ENCODE measurements at places on chromosomes 12 and 14. TPM values are rescaled to one million over a fixed set of nuclear protein-coding genes. Genes with fewer than 3 reads are reported as not detected.

Gene OVCH1
- total RNA-seq: not detected

Gene CLEC6A
- not detected for total RNA-seq

Gene CLEC14A
- not detected for total RNA-seq

Gene ZNF268
- total RNA-seq: 1.4 TPM

Gene SLC17A8
- total RNA-seq: not detected

Gene PYGL
- total RNA-seq: 32.5 TPM

Gene OTUB2
- total RNA-seq: 0.81 TPM

Gene ST8SIA1
- total RNA-seq: not detected

DNA sequence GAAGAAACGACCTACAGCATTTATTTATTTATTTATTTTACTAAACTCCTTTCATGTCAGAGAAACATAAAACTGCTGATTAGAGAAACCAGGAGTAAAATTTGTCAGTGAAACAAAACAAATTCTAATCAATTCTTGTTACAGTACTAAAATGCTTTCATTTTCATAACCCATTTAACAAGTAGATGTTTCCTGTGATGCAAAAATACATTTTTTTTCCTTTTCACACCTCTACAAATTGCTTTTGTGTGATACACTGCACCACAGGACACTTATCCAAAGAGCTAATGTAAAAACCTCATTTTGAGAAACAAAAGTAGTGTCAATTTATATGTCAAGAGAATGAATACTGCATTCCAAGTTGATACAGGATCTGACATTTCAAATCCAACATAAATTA is 155.1 kb downstream of the SYT1 start:
- peaks cover 11% of the 10 kb centered on the region for H3K4me1 ChIP-seq
- 0 out of 2 replicates have a peak, but pooled peaks cover 6% of the 10 kb centered on the region for H3K36me3 ChIP-seq
- H3K27me3 ChIP-seq: no peaks in the 10 kb centered on the region
- H3K4me3 ChIP-seq: no peak overlapping the region
- H3K27ac ChIP-seq: no peak overlapping the region

DNA sequence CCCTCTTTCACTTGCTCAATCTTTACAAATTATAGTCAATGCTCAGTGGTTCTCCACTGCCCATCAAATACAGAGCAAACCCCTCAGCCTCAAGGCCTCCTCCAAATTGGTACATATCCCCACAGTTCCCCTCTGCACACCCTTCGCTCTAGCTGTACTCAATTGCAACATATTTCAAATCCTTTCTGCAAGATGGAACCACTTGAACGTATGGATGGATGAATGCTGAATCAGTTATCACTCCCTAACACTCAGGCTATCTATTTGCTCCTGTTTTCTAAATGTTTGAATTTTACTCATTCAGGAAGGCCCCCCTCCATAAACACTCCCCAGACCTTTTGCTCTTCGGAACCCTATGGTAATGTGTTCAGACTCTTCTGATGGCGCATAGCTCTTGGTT is 24.5 kb downstream of the ATG14 start:
- no peak overlapping the region for H3K4me3 ChIP-seq
- no peak for DNase-seq
- H3K27me3 ChIP-seq: no peaks in the 10 kb centered on the region
- H3K36me3 ChIP-seq: peaks cover 9% of the 10 kb centered on the region

- no peak for DNase-seq
- H3K4me1 ChIP-seq: no peaks in the 10 kb centered on the region
- H3K27me3 ChIP-seq: no peaks in the 10 kb centered on the region
- H3K36me3 ChIP-seq: no peaks in the 10 kb centered on the region
- H3K4me3 ChIP-seq: no peak overlapping the region
- H3K27ac ChIP-seq: no peak overlapping the region
Observed at GRCh38 chr12:88763536-88764100, 183.3 kb upstream of the KITLG start.

DNA sequence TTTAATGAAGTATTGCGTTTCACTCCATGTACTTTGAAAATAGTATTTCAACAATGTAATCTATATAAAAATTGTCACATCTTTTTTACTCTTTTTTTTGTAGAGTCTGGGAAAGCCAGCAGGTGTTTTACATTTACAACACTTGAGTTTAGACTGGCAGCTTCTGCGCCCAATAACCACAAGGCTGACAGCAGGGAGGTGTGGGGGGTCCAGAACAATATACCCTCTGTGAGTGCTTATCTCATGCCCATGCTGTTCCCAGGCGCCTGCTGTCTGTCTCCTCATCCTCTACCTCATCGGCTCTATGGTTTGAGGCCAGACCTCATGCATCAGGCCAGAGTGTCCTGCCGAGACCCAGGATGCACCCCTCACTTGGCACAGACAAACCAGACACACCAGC is 24.9 kb downstream of the FBRSL1 start:
- no peaks in the 10 kb centered on the region for H3K4me1 ChIP-seq
- H3K36me3 ChIP-seq: no peaks in the 10 kb centered on the region
- no peak for DNase-seq
- H3K27me3 ChIP-seq: no peaks in the 10 kb centered on the region

- H3K27me3 ChIP-seq: no peaks in the 10 kb centered on the region
- H3K4me1 ChIP-seq: peaks cover 70% of the 10 kb centered on the region
- peak overlapping the region; percentile 31 for H3K4me3 ChIP-seq
- H3K27ac ChIP-seq: peak overlapping the region; percentile 77
Observed at GRCh38 chr14:80212023-80212397, 706 bp upstream of the DIO2 start.

GRCh38 chr14:104820669-104821228 is 19.8 kb downstream of the ZBTB42 start:
- no peak overlapping the region for H3K27ac ChIP-seq
- DNase-seq: no peak
- H3K4me3 ChIP-seq: no peak overlapping the region
- no peaks in the 10 kb centered on the region for H3K27me3 ChIP-seq
- peaks cover 13% of the 10 kb centered on the region for H3K4me1 ChIP-seq

- DNase-seq: no peak
- H3K4me1 ChIP-seq: no peaks in the 10 kb centered on the region
- peaks cover 52% of the 10 kb centered on the region for H3K36me3 ChIP-seq
- H3K4me3 ChIP-seq: no peak overlapping the region
- no peak overlapping the region for H3K27ac ChIP-seq
- H3K27me3 ChIP-seq: no peaks in the 10 kb centered on the region
Observed at GRCh38 chr14:99936738-99937474, 128.3 kb upstream of the EVL start.

GRCh38 chr12:115308918-115309317 is 624.9 kb upstream of the TBX3 start:
- no peak for DNase-seq
- no peaks in the 10 kb centered on the region for H3K27me3 ChIP-seq
- no peaks in the 10 kb centered on the region for H3K4me1 ChIP-seq
- no peak overlapping the region for H3K4me3 ChIP-seq
- H3K27ac ChIP-seq: no peak overlapping the region

- H3K27ac ChIP-seq: no peak overlapping the region
- H3K36me3 ChIP-seq: no peaks in the 10 kb centered on the region
- H3K4me1 ChIP-seq: peaks cover 10% of the 10 kb centered on the region
- H3K4me3 ChIP-seq: no peak overlapping the region
- no peaks in the 10 kb centered on the region for H3K27me3 ChIP-seq
Observed at GRCh38 chr12:15546102-15546701, 223.9 kb downstream of the PTPRO start.

DNA sequence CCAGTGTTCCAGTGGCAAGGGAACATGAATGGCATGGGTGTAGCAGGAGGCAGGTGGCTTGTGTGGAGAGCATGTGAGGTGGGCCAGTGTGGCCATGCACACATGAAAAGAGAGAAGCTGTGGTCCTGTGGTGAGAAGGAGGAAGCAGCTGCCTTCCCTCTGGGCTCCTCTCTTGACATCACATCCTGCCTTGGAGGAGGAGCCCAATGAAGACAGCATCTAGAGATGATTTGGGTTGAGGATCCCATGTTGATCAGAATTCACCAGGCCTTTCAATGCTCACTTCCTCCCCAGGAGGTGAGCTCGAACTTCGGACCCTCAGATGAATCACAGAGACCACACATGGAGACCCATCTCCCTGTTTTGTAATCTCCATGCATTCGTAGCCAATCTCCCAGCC is 82.6 kb downstream of the LRRC74A start:
- no peak for DNase-seq
- H3K4me3 ChIP-seq: no peak overlapping the region
- H3K4me1 ChIP-seq: peaks cover 33% of the 10 kb centered on the region
- H3K27ac ChIP-seq: no peak overlapping the region

- H3K27me3 ChIP-seq: no peaks in the 10 kb centered on the region
- H3K36me3 ChIP-seq: no peaks in the 10 kb centered on the region
- H3K4me1 ChIP-seq: no peaks in the 10 kb centered on the region
- DNase-seq: no peak
Observed at GRCh38 chr12:69972136-69972535, 147.1 kb downstream of the MYRFL start.

- H3K27me3 ChIP-seq: no peaks in the 10 kb centered on the region
- H3K36me3 ChIP-seq: peaks cover 44% of the 10 kb centered on the region
- H3K4me1 ChIP-seq: peaks cover 5% of the 10 kb centered on the region
- no peak overlapping the region for H3K4me3 ChIP-seq
- no peak overlapping the region for H3K27ac ChIP-seq
Observed at GRCh38 chr12:117011988-117012805, 87.0 kb downstream of the TESC start.

DNA sequence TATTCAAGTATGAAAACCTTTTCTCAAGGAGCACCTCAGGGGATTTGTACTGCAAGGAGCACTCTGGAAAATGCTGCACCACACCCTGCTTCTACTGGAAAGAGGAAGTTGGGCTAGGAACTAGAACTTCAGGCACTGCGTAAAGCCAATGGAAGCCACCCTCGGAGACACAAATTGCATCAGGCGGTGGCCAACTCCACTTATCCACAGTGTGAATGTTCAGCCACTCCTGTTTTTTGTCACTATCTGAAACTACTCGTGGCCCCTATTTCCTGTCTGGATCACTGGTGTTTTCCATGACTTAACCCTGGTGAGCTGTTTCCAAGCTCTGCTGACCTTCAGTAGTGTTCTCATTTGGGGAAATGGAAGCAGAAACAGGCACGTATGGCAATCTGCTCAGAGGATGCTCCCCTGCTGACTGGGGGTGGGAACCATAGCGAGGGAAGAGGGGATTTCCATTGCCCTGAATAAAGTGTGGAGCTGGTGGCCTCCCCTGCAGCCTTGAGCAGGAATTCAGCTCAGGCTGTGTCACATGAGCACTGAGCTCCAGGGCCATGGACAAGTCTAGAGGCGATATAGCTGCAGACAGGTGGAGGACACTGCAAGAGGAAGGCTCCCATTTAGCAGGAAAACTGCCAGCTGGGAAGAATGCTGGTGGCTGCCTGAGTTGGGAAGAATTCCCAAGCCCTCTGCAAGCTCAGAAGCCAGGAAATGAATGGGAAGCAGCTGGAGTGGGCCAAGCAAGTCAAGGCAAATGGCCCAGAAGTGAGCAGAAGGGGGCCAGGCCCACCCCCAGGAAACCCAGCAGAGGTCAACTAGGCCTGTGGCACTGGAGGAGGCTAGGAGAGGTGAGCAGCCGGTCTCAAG is 50.5 kb upstream of the RAP1B start:
- no peak overlapping the region for H3K27ac ChIP-seq
- H3K27me3 ChIP-seq: no peaks in the 10 kb centered on the region
- no peaks in the 10 kb centered on the region for H3K36me3 ChIP-seq
- no peak overlapping the region for H3K4me3 ChIP-seq
- no peak for DNase-seq
- H3K4me1 ChIP-seq: peaks cover 39% of the 10 kb centered on the region

- H3K4me1 ChIP-seq: peaks cover 3% of the 10 kb centered on the region
- H3K4me3 ChIP-seq: no peak overlapping the region
- H3K36me3 ChIP-seq: no peaks in the 10 kb centered on the region
- no peaks in the 10 kb centered on the region for H3K27me3 ChIP-seq
- DNase-seq: no peak
Observed at GRCh38 chr12:110590806-110591326, 7.7 kb upstream of the PPTC7 start.

DNA sequence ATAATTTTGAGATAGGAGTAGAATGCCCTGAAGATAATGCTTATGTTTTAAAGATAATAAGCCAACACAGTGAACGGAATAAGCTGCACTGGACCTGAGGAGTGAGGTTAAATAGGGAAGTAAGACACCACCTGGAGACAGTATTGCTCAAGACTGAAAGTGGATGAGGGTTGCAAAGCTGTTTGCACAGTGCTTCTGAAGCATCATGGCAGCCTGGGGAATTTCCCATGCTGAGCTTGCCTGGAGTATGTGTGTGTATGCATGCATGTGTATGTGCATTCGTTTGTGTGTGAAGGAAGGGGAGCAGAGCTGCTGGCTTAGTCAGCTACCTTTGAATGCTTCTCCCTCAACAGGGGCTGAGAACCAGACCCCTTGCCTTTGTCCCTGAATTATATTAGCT is 35.8 kb downstream of the BHLHE41 start:
- DNase-seq: no peak
- H3K27ac ChIP-seq: no peak overlapping the region
- H3K36me3 ChIP-seq: no peaks in the 10 kb centered on the region
- peaks cover 13% of the 10 kb centered on the region for H3K4me1 ChIP-seq
- no peaks in the 10 kb centered on the region for H3K27me3 ChIP-seq

DNA sequence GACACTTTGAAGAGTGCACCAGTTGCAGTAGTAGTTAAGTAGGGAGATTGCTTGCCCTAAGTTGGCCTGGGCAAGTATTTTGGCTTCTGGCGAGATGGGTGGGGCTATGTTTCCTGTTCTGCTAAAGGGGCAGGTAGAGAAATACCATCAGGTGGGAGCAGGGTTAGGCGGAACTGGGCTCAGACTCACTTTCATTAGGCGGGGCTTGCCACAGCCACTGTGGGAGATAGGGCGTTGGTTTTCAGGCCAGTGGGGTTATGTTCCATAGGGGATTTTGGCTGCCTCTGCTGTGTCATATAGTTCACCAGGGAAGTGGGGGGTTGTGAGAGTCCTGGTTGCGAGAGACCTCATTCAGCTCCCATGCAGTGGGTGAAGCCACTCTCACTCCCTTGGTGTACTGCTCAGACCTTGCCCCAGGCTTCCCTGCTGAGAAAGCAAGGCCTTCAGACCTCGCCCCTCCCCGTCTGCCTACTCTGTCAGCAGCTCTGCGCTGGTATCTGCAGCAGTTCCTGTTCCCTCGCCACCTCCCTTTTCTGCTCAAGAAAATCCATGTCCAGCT is 43.3 kb downstream of the AEBP2 start:
- H3K4me1 ChIP-seq: no peaks in the 10 kb centered on the region
- DNase-seq: no peak
- H3K36me3 ChIP-seq: peaks cover 42% of the 10 kb centered on the region
- no peak overlapping the region for H3K27ac ChIP-seq
- H3K4me3 ChIP-seq: no peak overlapping the region
- H3K27me3 ChIP-seq: no peaks in the 10 kb centered on the region

DNA sequence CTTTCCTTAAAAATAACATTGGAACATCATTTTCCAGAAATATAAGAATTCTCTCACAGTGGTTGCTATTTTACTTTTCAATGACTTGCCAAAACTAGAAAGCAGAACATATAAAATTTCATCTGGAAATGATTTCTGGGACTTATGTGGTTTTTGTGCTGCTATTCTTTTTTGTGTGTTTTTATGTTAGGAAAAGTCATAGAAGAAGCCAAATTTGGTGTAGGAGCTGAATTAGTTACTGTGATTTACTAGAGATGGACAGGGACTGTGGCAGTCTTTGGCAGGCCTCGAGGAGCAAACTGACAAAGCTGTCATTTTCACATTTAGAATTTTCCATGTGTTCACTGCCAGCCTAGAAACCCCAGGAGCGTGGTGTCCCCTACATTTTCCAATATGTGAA is 38.3 kb upstream of the LDHB start:
- no peaks in the 10 kb centered on the region for H3K4me1 ChIP-seq
- H3K4me3 ChIP-seq: no peak overlapping the region
- H3K36me3 ChIP-seq: no peaks in the 10 kb centered on the region
- H3K27me3 ChIP-seq: no peaks in the 10 kb centered on the region
- peak overlapping the region; percentile 10 for H3K27ac ChIP-seq
